ENCODE measurements at places on chromosomes 3 and 15.

DNA sequence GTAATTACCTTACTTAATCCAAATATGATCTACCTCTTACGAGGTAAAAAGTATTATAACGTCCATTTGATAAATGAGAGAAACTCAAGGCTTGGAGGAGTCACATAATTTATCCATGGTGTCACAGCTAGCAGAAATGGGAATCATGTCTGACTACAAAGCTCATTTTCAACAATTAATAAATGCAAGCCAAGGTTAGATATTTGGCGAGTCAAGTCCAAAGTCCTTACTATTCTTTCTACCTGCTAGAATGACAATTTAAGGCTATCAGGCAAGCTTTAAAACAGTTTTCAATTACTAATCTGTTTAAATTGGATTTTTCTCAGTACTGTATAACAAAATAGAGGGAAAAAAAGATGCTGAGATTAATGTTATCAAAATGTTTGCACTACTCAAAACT lies 68.6 kb downstream of the DLG1 start:
- DNase-seq: no peak

- DNase-seq: peak; percentile 76
These were observed 9.4 kb upstream of the MESP1 start for GRCh38 chr15:89760303-89761008.

DNA sequence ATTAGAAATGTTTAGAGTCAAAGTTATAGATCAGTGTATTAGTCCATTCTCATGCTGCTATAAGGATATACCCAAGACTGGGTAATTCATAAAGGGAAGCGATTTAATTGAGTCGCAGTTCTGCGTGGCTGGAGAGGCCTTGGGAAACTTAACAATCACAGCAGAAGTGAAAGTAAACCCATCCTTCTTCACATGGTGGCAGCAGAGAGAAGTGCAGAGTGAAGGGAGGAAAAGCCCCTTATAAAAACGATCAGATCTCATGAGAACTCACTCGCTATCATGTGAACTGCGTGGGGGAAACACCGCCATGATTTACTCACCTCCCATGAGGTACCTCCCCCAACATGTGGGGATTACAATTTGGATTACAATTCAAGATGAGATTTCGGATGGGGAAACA lies 871.5 kb downstream of the DIPK2A start:
- no peak for DNase-seq

DNA sequence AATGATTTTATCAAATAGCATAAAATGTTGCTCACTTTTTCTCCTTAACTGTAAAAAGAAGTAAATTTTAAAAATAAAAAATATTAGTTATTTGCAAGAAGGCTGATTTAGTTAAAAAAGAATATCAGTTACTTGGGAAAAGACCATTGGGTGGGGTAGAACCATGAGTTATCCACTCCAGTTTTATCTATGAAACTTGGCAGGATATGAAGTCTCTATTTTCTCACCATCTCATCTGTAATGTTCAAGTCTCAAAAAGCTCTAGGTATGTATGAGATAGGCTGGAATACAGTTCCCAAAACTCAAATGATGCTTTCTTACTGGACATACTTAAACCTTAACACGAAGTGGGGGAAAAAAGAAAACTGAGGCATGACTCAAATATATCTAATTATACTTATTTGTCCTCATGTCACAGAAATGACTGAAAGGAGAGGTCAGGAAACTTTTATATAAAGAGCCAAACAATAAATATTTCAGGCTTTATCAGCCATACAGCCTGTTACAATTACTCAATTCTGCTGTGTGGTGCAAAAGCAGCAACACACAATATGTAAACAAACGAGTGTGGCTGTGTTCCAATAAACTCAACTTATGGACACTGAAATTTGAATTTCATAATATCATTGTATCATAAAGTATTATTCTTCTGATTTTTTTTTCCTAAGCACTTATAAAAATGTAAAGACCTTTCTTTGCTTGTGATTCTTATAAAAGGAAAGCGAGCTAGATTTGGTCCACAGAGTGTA lies 131.8 kb downstream of the TBL1XR1 start:
- no peak for DNase-seq

DNA sequence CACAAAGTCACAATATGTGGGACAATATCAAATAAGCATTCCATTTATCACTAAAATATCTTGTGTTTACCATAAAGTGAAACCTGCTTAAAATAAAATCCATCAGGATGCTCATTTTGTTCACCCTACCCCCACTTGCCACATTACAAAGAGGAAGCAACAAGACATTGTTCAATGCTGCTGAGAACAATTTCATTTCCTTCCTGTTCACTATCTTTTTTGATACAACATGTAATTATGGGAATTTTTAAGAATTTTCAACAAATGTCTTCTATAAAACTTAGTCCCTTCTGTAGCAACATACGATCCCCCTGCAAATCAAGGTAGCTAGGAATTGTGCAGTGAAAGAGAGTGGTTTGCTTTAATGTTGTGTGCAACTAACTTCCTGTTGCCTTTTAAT lies 34.9 kb upstream of the GPR160 start:
- DNase-seq: no peak

DNA sequence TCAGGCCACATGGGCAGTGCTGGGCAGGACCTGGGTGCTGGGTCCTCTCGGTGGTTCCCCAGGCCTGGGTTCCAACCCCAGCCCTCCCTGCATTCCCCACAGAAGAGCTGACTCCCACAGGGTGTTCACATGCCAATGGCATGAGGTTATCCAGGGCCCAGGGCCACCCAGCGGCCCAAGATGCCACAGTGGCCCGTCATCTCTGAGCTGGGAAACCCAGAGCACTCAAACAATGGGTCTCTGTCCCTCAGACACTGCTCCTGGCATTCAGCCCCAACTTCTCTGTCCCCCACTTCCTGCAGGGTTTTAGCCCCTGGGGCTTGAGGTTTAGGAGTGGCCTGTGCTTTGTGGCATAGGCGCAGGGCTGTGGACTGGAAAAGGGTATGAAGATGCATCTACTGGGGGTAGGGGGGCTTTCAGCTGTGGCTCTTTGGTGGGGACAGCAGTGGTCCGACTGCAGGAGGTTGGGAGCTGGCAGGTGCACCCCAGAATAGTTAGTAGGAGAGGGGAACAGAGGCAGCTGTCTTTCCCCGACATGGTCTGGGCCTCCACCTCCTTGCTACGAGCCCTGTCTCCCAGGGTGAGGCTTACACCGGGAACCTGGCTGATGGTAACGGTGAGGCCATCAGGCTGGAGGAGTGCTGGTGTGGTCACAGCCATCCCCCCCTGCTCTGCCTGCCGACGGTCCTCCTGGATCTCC lies 1.7 kb downstream of the CCDC9B start:
- no peak for DNase-seq

All from NCI-H446 (cell line).